ENCODE measurements at places on chromosomes 3 and 15. TPM values are rescaled to one million over a fixed set of nuclear protein-coding genes. Genes with fewer than 3 reads are reported as not detected.

ANKUB1 gene
- not detected for total RNA-seq

NCEH1 gene
- 7.3 TPM for total RNA-seq

GPR149 gene
- 3.8 TPM for total RNA-seq

GUCA1C gene
- 14.0 TPM for total RNA-seq

SOX14 gene
- total RNA-seq = not detected

ITIH1 gene
- total RNA-seq = not detected

SNX22 gene
- total RNA-seq = 1.1 TPM

FANCD2OS gene
- not detected for total RNA-seq

RTP1 gene
- total RNA-seq = not detected

TMEM212 gene
- not detected for total RNA-seq

SPINK8 gene
- total RNA-seq = not detected

HRG gene
- not detected for total RNA-seq

SCAMP5 gene
- total RNA-seq = 34.9 TPM

POLQ gene
- total RNA-seq = 5.6 TPM

GOLGA8H gene
- 1.8 TPM for total RNA-seq

GOLGA8K gene
- total RNA-seq = 0.60 TPM

ERICH6 gene
- total RNA-seq = not detected

COLQ gene
- total RNA-seq = 5.0 TPM

HMG20A gene
- 71.7 TPM for total RNA-seq

CLDN18 gene
- not detected for total RNA-seq

TIMP4 gene
- 3.1 TPM for total RNA-seq

CLRN1 gene
- total RNA-seq = 12.0 TPM

AADACL2 gene
- total RNA-seq = 1.3 TPM

PDZRN3 gene
- 72.3 TPM for total RNA-seq

KIF7 gene
- 15.8 TPM for total RNA-seq
